ENCODE measurements at places on chromosomes 11 and 22.

DNA sequence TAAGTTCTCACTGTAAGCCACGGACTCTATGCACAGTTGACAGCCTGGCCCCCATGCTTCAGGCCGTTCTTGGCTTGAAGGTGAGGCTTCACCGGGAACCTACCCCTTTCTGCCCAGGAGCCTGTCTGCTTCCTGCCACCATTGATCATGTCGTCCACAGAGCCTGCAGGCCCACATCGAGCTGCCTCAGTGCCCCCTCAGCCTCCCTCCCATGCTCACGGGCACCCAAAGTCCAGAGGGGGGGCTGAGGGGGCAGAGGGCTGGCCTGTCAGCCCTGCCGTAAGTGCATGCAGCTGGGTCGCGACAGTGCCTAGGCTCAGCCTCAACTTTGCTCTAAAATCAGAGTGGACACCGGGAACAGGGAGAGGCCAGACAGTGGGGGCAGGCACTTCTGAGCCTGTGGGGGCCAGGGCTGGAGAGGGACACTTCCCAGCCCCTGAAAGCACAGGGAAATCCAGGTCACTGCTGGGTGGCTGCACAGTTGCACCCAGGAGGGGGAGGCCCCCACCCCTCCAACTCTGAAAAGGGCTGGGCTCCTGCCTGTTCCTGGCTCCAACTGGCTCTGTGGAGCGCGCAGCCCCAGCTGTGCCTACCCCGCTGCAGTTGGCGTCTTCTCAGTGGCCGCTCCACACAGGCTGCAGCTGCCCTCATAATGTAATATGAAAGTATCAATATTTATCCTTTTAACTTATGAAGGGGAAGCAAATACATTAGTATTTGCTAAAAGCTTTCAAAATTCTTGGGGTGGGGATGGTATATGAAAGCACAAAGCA lies 598.6 kb downstream of the DLG2 start:
- DNase-seq: no peak

DNA sequence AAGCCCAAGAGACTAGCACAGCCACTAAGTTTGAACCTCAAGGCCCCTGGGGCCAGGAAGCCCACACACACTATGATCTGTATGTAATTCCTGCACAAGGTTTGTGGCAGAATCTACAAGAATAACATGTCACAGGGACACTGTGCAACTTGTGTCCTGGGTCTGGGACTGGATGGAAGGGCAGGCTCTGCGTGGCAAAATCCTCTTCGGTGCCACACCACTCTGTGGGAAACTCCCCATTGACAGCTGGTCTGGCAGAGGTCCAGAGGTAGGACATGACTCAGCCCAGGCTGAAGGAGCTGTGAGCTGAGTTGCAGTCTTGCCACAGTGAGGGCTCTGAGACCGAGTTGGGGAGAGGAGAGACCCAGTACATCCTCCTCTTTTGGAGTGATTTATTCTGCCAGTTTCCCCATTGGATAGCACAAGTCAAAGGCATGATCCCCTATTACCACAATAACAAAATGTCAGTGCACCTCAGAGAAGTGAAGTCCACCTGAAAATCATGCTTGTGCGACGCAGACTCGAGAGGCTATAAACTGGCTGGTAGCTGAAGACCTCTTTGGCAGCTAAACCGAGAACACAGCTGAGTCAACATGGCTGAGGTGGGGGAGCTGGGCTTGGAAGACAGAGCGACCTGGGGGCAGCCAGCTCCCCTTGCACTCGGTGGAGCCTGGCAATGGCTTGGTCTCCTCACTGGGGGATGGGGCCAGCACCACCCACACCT lies 23.3 kb upstream of the SERPIND1 start:
- DNase-seq: peak; percentile 55

DNA sequence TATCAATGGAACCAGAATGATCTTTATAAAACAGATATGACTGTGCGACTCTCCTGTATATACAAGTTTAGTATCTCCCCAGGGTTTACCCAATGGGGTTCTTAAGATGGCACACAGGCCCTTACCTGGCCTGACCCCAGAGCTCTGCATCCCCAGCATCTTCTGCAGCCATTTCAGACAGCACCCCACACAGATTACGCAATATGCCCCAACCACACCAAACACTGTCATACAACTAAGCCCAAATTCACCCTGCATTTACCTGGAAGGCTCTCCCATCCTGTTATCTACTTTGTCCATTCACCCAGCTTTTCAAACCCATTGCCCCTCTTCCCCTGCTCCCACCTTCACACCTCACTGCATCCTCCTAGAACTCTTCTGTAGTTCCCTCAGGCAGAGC lies 182.5 kb upstream of the API5 start:
- no peak for DNase-seq

GRCh38 chr11:120956710-120957495 lies 67.0 kb upstream of the TBCEL start:
- no peak for DNase-seq

- no peak for DNase-seq
Observed at GRCh38 chr11:120702656-120703055, 191.1 kb downstream of the GRIK4 start.

- no peak for DNase-seq
Observed at GRCh38 chr22:19395276-19395675, 36.3 kb downstream of the HIRA start.

DNA sequence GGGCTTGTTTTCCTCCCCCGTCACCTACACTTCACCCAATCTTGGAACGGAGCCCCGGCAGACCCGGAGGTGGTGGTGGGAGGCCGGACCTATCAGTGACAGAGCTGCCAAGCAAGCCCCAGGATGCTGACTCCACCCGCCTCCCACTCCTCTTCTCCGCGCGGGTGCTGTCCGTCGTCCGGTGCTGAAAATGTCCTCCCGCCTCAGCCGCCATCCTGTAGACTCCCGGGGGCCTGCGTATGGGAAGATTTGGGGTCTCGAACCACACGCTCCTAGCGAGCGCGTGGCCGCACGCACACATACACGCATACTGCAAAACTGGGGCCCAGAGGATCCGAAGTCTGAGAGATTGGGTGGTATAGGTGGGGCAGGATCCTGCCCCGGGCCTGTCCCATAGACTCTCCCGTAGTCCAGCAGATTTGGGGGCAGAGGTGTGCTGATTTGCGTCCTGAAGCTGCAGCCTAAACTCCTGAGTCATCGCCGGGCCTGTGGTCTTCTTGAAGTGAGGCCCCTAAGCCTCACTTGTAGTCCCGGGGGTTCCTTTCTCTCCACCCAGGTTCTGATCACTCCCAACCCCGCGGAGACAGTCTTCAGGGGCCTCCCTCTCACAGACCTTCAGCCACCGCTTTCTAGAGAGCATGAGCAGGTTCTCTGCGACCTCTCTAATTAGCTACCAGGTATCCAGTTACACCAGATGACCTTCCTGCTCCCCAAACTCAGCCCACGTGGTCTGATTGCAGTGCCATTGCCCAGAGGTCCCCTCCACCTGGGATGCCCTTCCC lies 796 bp upstream of the YIF1A start:
- DNase-seq: peak; percentile 90

GRCh38 chr11:27700351-27701301 lies at the start of gene BDNF:
TSS of gene BDNF (minus strand) at chr11:27700455. CDS start at chr11:27658564, 41,891 bp downstream.
- DNase-seq: no peak
